DND-41 (cell line): ENCODE measurements at places on chromosomes 6 and 20.

GRCh38 chr6:105974986-105975385 lies 111.2 kb upstream of the PRDM1 start:
- DNase-seq = no peak

GRCh38 chr6:34616227-34616585 lies 60.1 kb upstream of the SPDEF start:
- DNase-seq = no peak

DNA sequence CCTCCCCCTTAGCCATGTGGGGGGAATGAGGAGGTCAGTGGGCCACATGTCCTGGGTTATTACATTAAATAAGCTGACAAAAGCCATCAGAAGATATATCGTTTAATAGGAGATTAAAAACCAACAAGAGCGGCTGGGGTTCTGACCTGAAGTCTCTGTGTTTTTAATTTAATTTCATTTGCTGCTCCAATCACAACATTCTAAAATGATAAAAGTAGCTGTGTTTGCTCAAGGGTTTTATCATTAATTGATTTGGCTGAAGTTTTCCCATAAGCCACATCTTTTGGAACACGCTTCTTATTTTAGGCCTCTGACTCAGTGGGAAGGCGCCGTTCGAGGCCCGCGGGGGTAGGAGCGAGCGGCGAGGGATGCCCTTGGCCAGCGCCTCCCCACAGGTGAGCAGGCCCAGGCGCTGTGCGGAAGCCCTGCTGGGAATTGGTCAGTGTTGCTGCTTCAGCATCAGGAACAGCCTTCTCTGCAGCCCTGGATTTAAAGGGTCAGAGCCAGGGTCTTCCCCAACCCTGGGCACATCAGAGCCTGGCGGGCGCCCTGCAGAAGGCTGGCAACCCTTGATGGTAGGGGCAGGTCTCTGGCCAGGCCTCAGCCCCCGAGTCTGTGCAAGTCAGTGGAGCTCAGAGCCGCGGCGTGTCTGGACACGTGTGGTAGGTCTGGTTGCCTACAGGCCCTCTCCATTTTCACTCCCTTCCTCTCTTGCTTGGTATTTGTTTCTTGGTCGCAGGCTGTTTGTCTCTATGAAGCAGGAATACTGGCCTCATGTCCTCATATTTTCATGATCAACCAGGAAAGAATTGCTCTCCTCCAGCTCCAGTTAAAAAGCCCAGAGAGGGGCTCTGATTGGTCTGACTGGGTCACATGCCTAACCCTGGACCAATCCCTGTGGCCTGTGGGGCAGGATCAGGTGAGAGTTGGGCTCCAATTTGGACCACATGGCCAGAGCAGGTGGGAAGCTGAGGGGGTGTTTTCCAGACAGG lies 30.9 kb upstream of the MLN start:
- DNase-seq = no peak

- no peak for DNase-seq
Measured at GRCh38 chr6:67952948-67953347, 682.1 kb upstream of the ADGRB3 start.

- DNase-seq = no peak
Measured at GRCh38 chr6:2842139-2842552, 483 bp upstream of the SERPINB1 start.
